Right cardiac atrium (tissue), 5 donors: ENCODE measurements at places on chromosomes 6 and 20. TPM values are rescaled to one million over a fixed set of nuclear protein-coding genes. Genes with fewer than 3 reads are reported as not detected.

DNA sequence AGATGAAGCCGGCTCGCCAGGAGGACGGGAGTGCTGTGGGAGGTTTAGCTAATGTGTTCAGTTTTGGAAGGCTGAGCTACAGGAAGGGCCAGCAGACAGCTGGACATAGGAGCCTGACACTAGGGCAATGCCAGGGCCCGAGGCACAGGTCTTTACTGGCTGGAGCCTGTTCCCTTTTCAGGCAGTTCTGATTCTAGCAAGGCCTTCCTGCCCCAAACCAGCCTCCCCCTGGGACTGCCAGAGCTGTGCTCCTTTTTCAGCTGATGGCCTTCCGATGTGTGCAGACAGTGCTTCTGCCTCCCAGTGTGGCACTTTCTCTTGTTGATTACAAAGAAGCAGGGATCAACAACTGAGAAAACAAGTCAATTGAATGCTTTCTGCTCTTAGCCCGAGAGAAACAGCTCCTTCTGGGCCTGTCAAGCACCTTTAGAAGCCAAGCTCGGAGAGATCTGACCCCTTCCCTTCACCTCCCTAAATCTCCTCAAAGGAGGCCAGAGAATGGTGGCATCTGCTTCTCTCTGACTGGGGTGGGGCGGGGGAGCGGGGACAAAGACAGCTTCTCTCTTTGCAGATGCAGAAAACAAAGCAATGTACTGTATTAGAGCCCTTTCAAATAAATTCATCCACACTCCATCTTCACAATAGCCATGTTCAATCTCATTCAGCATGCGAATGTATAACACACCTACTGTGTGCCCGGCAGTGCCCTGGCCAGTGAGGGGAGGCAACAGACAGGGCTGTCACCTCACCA, 63.2 kb downstream of the RAB44 start:
- DNase-seq: no peak

DNA sequence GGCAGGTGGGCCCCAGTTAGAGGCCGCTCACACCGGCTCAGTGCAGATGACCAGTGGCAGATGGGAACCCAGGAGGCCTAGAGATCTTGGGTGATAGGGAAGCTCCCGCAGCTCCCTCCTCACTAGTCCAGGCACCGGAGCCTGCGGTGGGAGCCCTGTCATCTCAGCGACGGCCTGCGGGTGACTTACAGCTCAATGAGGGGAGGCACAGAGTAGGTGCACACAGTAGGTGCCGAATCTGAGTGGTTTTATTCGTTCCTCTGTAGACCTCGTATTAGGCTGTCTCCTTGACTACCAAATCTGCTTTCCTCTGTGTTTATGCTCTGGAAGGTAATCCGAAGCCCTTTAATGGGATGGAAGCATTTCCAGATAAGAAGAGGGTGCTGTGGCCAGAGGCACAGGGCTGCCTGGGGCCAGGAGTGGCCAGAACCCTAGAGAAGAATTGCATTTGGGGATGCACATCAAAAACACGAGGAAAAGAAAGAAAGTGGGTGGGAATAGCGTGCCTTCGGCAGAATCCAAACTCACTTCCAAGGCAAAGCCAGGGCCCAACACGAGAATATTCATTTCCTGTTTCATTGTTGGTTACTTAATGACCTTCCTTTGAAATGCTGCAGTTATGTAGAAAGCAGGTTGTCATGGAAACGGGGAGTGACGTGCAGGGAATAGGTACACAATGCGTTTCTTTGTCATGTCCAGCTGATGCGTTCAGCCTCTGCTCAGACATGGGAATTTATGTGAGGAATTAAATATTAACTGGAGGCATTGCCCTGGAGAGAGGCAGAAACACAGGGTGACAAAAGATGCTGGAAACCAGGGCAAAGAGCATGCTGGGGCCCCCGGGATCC, 24.7 kb downstream of the MYT1 start:
- DNase-seq: no peak

DNA sequence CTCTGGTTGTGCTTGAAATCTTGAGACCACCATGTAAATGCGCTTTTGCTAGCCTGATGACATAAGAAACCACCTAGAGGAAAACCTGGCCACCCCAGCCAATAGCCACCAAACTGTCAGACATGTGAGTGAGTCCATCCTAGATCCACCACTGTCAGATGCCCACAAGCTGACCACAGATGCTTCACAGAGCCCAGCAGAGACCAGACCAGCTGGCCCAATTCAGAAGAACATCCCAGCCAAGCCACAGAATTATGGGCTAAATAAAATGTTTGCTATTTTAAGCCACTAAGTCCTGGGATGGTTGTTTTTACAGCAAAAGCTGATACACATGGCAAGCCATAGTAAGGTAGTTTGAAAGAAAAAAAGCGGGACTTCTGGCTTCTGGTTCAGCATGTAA, 425.3 kb downstream of the KIF16B start:
- DNase-seq: no peak

DNA sequence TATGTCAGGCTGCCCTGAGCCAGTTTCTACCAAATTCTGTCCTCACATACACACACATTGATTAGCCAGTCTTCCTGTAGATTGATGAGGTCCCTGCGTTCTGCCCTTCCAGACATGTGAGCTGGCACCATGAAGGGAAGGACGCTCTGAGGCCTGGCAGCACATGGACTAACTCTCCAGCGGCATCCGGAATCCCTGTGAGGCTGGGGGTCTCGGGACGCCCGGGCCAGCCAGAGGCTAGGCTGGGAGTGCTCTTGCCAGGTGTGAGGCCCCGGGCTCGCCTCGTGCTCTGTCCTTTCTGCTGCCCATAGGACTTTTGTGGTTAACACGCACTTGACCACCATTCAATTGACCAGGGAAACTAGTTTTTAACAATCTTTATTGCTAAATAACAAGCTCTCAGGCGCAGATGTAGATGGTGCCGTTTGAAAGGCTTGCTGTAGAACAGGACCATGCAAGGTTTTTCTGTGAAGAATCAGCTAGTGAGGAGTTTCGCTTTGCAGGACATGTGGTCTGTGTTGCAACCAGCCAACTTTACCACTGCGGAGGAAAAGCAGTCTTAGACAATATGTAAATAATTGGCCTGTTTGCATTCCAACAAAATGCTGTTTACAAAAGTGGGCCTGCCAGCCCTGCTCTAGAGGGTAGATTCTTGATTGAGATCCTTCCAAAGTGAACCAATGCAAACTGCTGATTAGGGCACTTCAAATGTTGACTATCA, 29.3 kb downstream of the FOXF2 start:
- no peak for DNase-seq

DNA sequence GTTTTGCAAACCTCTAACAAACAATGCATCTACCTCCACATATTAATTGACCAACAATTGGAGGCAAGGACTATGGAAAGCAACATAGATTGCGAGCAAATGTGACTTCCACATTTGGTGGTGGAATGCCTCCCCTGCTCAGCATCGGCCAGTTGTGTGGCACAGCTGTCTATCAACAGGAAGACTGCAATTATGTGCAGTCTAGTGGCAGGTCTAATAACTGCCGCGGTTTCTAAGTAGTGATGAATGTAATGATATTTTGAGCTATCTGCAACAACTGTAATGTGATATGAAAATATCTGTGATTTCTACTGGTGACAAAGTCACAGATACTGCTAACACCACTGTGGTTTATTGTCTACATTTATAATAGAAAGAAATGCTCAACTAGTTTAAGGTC, 56.8 kb downstream of the NCR2 start:
- no peak for DNase-seq

Gene WFDC12
- total RNA-seq: not detected

Gene CSE1L
- total RNA-seq: 28.7 TPM
